ENCODE measurements at places on chromosomes 5 and 9.

- DNase-seq: no peak
Observed at GRCh38 chr9:9612270-9612669, 1000.5 kb downstream of the PTPRD start.

- DNase-seq: peak; percentile 97
Observed at GRCh38 chr5:160165137-160166068, 46.2 kb upstream of the PWWP2A start.

GRCh38 chr5:130055572-130055971 is 151.3 kb downstream of the CHSY3 start:
- no peak for DNase-seq

- no peak for DNase-seq
Observed at GRCh38 chr9:27394154-27394825, 97.3 kb upstream of the EQTN start.

- no peak for DNase-seq
Observed at GRCh38 chr5:31846934-31847333, 208.0 kb downstream of the PDZD2 start.

GRCh38 chr5:146813346-146814157 is 65.0 kb downstream of the PPP2R2B start:
- no peak for DNase-seq

- no peak for DNase-seq
Observed at GRCh38 chr5:133499895-133500294, 112.4 kb downstream of the FSTL4 start.

GRCh38 chr9:89350988-89351557 is 32.8 kb downstream of the SECISBP2 start:
- DNase-seq: no peak

DNA sequence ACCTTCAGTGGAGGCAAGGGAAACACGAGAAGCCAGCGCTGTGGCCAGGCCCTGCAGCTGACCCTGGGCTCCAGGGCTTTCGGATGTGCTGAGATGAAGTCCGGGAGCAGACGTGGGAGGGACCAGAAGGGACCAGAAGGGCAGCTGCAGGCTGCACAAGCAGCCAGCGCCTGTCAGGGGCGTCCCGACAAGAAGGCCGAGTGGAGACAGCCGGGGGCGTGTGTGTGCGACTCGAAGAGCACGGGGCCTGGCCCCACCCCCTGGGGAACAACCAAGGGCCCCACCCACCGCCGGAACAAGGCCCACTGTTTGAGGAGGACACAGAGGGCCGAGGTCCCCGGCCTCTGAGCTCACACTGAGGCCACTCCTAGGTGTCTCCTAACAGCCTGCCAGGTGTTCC is 31.4 kb downstream of the SLC12A7 start:
- DNase-seq: no peak

DNA sequence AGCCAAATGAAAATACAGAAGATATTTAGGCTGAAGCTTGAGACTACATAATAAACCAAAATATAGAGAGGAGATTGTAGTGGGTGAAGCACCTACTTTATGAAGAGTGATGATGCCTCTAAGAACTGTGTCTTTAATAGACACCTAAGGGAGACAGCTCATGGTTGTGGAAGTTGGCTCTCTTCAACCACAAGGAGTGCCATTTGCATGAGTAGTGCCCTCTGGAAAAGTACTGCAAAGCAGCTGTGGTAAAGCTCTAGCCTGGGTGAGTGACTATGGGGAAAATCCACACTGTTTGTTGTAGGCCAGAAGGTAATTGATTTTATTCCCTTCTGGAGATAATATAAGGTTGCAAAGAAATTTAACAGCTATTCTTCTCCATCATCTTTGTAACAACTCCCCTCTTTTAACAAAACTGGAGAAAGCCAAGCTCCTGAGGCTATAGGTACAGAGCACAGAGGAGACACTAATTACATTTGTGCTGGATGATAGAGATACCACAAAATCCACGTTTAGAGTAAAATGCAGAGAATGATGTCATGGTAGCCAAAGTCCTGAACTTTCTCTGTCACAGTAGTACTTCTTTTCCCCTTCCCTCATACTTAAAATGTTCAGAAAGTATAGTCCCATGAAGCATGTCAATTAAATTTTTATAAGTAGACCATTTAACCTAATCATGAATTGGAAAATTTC is 122.8 kb downstream of the STARD4 start:
- DNase-seq: peak; percentile 84

GRCh38 chr9:546797-547223 is 294.7 kb upstream of the DMRT1 start:
- DNase-seq: peak; percentile 37

DNA sequence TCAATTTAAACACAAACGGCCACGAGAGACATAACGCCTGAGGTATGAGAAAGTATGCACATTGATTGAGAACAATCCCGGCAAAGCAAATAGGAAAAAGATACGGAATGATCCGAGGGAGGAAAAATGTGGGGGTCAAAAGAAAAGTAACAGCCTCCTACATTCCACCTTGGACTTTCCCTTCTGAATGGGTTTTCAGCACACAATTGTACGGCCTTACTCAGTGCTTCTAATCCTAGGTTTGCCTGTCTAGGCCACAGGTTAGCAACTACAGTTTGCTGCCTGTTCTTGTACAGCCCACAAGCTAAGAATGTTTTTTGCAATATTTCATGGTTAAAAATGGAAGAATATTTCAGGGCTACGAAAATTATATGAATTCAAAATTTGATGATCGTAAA is 46.2 kb upstream of the RNF20 start:
- no peak for DNase-seq

- DNase-seq: no peak
Observed at GRCh38 chr5:37662789-37663485, 176.9 kb downstream of the GDNF start.

DNA sequence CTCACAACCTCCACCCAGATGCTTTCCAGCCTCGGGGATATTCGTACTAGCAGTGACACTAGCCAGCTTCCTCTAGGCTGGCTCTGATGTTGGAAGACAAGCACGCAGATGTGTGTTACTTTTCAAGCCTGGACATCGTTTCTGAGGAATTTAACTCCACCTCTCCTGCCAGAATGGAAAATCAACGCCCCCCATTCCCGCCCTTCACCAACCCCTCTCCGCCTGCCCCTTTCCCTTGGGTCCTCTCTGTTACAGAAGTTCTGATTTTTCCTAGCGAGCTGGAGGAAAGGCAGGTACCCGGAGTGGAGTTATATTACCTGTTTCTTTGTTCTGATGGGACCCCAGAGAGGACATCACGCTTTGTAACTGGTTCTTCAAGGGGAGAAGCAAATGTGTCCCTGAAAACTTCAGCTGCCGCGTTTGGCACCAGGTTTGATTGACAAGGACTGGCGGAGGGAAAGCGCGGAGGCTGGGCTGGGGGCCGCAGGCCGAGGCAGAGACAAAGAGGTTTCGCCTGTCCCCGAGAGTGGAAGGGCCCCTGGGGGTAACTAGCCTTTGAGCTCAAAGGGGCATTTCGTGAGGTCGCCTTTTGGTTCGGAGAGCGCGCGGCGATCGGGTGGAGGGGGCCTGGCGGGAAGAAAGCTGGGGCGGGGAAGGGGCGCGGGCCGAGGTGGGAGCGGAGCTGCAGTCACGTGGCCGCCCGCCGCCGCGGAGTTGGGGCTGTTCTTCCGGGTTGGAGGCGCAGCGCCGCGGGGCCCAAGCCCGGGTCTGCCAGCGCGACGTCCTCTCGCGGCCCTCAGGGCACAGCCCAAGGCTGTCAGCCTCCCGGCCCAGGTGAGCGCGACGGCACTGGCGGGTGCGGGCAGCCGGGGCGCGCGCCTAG is at the start of gene NNT:
Gene NNT, plus strand, starts transcription at position 720 of the 883 bp plus-strand sequence. CDS start 6,016 bp downstream, outside the sequence.
- DNase-seq: peak; percentile 40

- DNase-seq: no peak
Observed at GRCh38 chr5:12183003-12183402, 278.8 kb upstream of the CTNND2 start.

DNA sequence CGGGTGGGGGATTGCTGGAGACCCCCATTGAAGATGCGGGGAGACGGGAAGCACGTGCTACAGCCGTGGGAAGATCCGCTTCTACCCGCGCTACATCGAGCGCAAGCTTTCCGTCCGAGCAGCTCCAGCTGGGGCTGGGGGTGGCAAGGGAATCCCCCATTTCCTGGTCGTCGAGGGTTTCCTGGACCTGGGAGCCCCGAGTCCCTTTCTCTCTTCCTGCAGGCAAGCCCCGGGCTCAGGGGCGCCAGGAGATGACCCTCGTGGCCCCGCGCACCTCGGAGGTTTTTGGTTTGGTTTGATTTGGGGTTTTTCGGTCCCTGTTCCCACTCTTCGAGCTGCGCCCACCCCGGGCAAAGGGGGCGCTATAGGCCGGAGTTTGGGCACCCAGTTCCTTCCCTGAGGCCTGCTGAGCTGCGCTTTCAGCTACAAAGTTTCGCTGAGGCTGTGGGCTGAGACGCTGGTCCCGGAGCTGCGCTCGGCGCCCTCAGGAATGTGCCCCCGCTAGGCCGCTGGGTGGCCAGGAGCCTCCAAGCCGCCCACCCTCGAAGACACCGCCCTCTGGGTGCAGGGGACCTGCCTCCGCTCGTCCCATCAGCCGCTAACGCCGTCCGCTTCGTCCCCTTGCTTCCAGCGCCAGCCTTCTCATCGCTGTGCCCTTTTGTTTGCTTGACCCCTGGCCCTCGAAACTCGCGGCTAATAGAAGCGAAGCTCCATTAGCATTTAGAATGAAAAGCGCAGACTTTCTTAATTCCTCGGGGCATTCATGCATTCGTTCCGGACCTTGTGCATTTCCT is 2.9 kb downstream of the NR4A3 start:
- no peak for DNase-seq

- no peak for DNase-seq
Observed at GRCh38 chr5:6178846-6179532, 199.4 kb downstream of the MED10 start.

DNA sequence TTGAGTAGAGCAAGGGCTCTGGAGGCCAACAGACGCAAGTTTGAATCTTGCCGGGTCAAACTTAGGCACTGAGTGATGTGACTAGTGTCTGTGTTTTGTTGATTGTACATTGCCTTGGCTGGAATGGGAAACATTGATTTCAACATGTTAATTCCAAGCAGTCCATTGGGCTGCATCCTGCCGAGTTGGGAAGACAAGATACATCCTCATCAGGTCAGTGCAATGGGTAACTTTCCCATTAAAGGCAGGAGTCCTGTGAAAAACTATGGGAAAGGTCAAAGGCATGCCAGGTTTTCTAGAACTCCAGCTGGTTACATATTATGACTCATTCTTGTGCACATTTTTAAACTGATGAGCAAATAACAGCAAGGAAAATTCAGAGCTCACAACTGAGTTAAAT is 126.5 kb upstream of the ABCA1 start:
- peak; percentile 85 for DNase-seq

GRCh38 chr5:54295651-54296276 is 14.6 kb downstream of the ARL15 start:
- no peak for DNase-seq

DNA sequence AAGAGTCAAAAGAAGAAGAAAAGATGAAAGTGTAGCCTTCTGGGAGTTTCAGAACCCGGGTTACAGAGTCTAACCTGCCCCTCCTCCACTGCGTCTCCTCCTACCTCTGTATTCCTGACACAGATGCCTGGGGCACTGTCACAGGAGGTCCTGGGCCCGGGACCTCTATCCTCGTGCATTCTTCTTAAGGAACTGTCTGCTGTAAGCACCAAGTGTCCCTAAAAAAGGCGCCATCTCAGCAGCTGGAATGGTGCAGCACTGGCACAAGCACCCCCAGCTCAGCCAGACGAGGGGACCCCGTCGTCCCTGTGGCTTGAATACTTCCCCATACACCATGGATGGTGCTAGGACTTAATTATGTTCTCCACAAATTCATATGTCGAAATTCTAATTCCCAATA is 35.8 kb upstream of the MVB12B start:
- DNase-seq: no peak

DNA sequence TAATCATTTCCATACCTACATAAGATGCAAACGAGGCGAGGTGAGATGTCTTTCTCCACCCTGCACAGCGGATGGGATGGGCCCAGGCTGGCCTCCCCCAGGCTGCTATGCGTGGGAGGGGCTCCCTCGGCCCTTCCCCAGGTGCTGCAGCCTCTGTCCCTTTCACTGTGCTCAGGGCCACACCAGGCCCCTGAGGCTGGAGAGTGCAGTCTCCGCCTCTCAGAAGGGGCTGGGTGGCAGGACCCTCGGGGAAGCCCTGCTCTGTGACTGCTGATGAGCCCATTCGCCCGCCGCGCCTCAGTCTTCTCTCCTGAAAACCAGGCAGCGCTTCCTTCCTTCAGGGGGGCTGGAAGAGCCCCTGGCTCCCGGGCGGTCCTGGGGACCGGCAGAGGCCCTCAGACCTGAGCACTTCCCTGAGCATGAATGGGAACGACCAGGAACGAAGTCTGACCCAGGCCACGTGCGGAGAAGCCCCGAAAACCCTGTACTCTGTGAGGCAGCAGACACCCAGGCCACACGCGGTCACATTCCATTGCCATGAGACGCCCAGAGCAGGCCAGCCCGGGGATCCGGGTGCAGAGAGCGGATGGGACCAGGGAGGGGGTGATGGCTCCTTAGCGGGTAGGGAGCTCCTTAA is 21.9 kb upstream of the NOTCH1 start:
- DNase-seq: peak; percentile 72

GRCh38 chr5:135236228-135236907 is 162.7 kb downstream of the MACROH2A1 start:
- no peak for DNase-seq

- peak; percentile 97 for DNase-seq
Observed at GRCh38 chr5:107542428-107542827, 128.3 kb downstream of the EFNA5 start.

- no peak for DNase-seq
Observed at GRCh38 chr5:148335259-148335658, at the start of gene SPINK9. SPINK9 (plus strand) TSS chr5:148335559; CDS start chr5:148335614, 55 bp downstream.
